ENCODE measurements at places on chromosomes 2 and 18. TPM values are rescaled to one million over a fixed set of nuclear protein-coding genes. Genes with fewer than 3 reads are reported as not detected.

- DNase-seq = no peak
These were observed 4.9 kb downstream of the ZAP70 start for GRCh38 chr2:97718051-97718882.

DNA sequence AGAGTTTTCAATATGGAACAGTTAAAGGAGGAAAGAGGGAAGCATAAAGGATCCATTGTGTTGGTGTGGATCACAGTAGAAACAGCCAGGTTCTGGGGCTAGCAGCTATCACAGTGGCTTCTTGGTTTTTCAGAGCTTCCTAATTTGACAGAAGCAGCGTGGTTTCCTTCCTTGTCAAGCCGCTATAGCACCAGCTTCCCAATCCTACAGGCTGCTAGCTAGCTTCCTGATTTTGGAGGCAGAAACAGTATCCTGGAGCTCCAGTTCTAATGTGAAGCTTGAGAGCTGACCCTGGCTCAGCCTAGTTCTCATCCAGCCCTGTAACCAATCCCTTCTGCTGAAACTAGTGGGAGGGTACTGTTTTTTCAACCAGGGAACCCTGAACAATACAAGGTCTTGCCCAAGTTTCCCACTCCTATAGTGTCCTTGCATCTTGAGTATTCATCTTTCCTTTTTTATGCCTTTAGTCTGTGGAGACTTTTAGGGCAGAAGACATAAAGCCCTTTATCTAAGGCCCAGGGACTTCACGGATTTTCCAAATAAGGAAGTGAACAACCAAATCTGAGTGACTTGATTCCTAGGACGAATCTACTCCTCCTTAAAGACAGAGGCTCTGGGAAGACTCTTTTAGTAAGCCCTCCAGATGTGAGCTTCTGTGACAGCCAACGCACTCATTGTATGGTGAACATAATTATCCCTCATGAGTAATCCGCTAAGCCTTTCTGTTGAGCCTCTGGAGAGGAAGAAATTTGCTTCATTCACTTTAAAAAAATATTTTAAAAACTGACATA is 33.8 kb downstream of the CCDC93 start:
- no peak for DNase-seq

DNA sequence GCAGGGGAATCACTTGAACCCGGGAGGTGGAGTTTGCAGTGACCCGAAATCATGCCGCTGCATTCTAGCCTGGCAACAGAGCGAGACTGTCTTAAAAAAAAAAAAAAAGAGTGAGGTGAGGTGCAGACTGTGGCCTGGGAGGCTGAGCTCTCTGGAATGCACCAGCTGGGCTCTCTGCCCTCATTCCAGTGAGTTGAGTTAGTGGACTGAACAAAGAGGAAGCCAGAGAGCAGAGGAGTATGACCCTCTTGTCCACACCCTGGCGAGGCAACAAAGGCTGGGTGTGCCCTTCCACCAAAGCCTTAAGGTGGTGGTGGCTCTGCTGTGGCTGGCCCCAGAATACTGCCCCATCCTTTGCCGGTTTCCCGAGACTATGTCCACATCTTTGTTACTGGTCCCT is 71.3 kb upstream of the ACKR3 start:
- DNase-seq = no peak

DNA sequence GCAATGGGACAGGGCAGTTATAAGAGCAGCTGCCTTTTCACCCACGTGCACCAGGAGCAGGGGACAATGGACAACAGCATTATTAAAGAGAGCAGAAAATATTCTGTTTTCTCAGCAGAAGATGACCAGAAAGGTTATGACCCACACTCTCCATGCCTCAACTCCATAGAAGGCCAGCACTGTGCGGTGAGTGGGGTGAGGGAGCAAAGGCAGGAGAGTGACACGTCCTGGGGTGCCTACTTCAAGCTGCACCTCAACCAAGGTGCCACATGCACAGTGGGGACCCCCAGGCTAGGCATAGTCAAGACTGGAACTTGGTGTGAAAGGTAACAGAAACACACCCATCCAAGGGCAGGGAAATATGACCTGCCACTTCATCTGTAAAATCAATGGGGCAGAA is 50.4 kb downstream of the POLR1A start:
- DNase-seq = no peak

DNA sequence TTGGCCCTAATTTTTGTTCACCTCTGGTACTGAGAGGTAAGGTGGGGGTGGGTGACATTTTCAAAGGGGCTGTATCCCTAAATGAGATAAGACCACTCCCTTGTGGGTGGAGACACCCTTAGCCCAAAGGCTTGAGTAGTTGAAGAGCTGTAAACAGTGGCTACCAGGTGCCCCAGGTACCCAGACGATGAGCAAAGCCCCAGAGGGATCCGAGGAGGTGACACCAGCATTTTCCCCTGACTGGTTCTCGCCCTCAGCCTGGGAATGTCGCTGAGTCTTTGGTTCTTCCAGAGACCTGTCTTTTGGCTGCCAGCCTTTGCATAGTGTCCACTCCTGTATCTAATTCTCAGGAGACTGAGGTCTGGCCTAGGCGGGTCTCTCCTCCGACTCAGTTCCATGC is 36.5 kb downstream of the RRM2 start:
- DNase-seq = no peak

DNA sequence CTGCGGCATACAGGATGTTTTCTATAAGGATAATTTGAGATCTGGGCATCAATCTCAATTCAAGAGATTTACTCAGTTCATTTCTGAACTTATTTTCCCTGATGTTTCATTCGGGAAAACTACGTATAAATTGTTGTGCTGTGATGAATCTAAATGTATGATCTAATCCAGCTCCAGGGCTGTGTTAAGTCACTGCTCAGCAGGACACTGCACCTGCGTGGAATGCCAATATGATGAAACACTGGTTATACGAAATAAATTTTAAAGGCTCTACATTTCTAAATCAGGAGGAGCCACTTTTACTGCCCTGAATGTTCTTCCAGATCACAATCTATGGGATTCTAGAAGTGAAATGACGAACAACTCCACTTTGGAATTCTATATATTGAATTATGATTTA is 259.0 kb downstream of the HNMT start:
- no peak for DNase-seq

DNA sequence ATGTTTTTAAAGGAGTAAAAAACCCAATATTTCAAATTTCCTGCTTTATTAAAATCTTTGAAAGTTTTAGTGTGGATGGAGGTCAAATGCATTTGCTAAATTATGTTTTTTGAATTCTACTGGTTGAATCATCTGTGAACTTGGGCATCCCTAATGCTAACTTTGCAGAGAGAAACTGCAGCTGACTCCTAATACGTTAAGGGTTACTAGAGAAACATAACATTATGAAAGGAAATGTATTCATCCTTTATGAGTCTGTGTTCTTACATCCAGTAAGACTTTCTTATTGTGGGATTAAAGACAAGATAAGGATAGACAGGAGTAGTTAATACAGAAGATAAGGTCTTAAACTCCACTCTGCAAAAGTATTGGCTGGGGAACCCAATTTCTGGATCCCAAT is 140.6 kb downstream of the FAM124B start:
- DNase-seq = no peak

- DNase-seq = no peak
These were observed 268.4 kb downstream of the TCF4 start for GRCh38 chr18:55319459-55320193.

GRCh38 chr18:64993695-64994094 is 757.1 kb upstream of the CDH7 start:
- no peak for DNase-seq

GRCh38 chr18:75200605-75201280 is 8.2 kb downstream of the PTGR3 start:
- DNase-seq = no peak

- no peak for DNase-seq
These were observed 11.9 kb downstream of the PPP3R1 start for GRCh38 chr2:68240446-68240845.

GRCh38 chr2:9990736-9991135 is 39.2 kb downstream of the GRHL1 start:
- DNase-seq = no peak

Gene DNAH6
- not detected for polyA plus RNA-seq

Gene MGAT5
- 1.6 TPM for polyA plus RNA-seq

Gene FAHD2B
- polyA plus RNA-seq = 5.7 TPM

Gene VAMP5
- polyA plus RNA-seq = 106 TPM

Gene NBEAL1
- 2.3 TPM for polyA plus RNA-seq

Gene DLGAP1
- not detected for polyA plus RNA-seq

Gene SERPINB12
- not detected for polyA plus RNA-seq

Gene CD8B
- not detected for polyA plus RNA-seq

Data from psoas muscle (tissue), 8 donors.